AG09309 (cell line): ENCODE measurements at places on chromosomes 11 and 22.

DNA sequence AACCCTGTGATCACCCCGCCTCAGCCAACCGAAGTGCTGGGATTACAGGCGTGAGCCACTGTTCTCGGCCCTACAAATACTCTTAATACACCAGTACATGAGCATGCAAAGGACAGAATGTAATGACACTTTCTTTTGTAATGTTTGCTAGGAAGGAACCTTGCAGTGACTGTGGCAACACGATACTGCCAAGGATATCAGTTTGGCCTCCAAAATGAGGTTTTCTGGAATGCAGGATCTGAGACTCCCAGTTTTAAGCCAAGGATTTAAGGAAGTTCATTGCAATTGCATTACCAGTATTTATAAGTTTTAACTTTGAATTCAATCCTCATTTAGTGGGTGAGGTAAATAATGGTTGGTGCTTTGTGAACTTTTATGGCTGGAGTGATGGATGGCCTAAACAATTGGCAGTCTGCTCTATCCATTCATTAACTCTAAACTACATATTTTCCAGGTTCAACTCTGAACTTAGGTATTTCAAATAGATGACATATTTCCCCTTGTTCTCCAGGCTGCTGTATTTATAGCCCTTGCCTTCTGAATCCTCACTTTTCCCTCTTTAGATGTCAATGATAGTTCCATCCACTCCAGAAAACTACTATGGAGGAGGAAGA lies 330.3 kb downstream of the C11orf87 start:
- DNase-seq, result no peak

DNA sequence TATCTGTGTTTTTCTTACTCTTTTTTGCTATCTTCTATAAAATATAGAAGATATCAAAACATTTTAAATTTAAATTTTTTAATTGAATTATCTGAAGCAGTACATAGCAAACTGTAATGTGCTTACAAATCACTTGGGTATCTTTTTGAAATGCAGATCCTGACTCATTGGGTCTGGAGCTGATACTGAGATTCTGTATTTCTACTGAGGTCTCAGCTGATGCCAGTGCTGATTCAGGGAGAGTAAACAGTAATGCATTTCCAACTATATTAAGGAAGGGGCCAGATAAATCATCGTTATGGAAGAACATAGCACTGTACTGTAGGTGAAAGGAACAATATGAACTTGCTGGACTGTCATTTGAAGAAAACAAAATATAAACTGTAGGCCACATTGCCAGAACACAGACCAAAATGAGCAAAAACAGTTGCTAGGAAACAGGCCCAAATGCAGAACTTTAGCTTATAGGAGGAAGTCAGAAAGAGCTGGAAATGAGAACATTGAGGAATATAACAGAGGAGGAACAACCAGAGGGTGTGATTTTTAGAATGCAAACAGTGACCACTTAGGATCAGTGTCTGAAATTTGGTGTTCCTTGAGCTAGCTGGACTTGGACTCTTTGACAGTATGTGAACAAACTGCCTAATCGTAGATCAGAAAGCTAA lies 3.3 kb downstream of the ARL14EP start:
- DNase-seq, result no peak

DNA sequence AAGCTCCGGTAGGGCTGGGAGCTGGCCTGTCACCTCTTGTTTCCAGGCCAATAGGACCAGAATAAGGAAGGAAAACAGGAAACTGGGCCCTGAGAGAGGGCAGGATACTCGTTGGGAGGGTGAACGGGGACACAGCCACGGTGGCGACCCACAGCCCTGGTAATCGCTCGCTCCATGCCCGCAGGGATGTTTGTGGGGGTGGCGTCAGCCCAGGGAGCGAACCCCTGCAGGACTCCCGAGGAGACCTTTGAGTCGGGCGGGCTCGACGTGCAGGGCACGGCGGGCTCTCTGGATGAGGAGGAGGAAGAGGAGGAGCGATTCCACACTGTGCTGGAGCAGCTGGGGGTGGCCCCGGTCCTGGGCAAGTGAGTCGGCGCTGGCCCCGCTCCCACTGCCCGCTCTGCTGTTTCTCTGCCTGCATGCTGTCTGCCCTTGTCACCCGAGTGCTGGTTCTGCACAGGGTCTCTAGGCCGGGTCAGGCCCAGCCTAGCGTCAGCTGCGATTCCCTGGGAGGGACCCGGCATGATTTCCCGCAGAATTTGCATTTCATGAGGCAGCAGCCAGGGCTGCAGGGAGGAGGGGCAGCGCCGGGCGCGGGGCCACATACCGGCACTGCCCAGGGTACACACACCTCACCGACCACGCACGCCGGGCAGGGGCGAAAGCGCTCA lies 1.6 kb downstream of the CRACR2B start:
- DNase-seq, result no peak

- no peak for DNase-seq
Measured at GRCh38 chr11:74670171-74670570, 61.1 kb downstream of the CHRDL2 start.

GRCh38 chr11:2072551-2073261 lies 66.5 kb downstream of the IGF2 start:
- DNase-seq, result no peak

- no peak for DNase-seq
Measured at GRCh38 chr22:45640941-45641621, 30.6 kb upstream of the ATXN10 start.

DNA sequence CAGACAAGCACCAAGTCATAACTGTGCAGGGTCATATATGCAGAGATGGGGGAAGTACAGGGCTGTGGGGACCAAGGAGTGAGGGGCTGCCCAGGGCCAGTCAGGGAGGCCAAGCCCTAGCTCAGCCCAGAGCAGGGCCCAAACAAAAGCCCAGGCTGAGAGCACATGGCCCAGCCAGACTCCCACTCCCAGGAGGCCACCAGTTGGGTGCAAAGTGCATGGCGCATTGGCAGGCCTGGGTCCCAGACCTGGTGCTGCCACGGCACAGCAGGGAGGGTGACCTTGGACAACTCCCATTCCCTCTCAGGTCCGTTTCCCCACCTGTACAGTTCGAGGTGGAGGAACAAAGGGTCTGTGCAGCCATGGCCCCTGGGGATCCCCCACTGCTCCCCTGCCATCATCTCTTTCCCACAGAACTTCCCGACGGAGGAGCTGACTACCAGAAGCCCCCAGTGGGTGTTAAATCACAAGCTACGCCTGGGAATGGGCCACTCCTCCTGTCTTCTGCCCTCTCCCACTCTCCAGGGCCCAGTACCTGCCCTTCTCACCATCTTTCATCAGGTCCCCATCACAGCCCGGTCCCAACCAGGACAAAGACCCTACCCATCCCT lies 608 bp downstream of the NIPSNAP1 start:
- DNase-seq, result no peak

DNA sequence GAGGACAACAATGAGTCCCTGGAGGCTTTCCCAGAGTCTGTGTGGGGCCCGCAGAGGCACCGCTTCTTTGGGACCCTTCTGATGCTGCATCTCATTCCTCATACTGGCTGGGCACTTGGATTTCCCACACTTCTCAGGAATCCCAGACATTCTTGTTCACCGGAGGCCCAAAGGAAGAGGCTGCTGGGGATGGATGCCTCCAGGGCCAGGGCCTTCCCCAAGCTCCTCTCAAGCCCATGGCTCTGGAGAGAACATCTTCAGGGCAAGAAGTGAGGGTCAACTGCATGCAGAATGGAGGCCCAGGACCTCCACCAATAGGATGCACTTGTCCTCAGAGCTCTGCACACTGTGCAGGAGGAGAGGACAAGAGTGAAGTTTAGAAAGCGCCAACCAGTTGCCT lies 34.6 kb downstream of the DKK3 start:
- no peak for DNase-seq

- no peak for DNase-seq
Measured at GRCh38 chr22:31339148-31339832, 6.9 kb downstream of the PATZ1 start.

GRCh38 chr22:37971475-37972434 lies 12.6 kb downstream of the SOX10 start:
- no peak for DNase-seq

DNA sequence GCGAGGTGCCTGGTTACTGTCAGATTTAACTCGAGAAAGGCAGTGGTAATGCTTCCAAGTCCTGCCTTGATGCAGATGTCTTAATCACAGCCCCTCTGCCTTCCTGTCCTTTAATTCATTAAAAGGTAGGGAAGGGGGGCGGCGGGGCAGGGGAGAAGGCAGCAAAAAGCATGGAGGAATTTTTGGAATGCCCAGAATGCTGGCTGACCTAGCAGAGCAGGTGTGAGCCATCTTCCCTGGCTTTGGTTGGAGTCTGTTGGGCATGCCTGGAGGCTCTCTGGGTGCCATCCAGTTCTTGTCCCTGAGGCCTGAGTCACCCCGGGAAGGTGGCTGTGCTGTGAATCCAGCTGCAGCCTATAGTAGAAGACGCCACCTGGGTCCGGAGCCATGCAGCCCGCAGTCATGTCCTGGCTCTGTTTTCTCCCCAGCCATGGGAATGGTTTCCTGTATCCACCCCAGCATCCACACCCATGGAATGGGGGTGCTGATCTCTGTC lies 15.6 kb downstream of the KIAA1671 start:
- no peak for DNase-seq

DNA sequence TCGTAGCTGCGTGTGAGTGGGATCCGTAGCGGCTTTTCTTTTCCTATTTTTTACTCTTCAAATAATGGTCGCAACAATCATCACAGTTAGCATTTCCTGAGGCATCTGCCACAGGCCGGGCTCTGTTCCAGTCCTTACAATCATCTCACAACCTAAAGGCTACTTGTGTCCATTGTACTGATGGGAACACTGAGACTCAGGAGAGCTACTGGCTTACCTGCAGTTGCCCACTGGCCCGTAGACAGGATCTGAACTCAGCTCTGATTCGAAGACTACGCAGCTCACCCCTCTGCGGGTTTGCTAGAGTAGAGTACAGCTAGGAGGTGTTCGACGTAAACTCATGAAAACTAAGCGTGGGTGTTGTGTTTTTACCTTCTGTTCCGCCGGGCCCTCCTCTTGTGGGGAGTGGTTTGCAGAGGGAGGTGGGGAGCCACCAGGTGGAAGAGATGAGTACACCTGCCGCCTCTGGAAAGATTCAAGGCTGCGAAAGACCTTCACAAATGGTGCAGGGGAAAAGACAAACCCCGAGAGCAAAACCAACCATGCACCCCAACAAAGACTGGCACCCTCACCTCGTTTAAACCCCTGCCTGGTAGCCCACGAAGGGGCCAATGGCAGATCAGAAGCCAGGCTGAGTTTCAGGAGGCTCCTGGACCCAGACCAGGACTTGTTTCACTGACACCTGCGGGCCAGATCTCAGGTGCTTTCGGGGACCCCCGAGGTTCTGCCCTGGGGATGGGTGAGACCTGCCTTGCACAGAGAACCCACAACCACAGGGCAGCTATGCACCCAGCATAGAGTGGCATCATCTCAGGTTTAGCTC lies 18.3 kb upstream of the RFPL3 start:
- no peak for DNase-seq

- peak; percentile 95 for DNase-seq
Measured at GRCh38 chr11:43680521-43681400, at the start of gene HSD17B12. Gene HSD17B12 (plus strand): TSS chr11:43680738. CDS start chr11:43680828, 90 bp downstream.

DNA sequence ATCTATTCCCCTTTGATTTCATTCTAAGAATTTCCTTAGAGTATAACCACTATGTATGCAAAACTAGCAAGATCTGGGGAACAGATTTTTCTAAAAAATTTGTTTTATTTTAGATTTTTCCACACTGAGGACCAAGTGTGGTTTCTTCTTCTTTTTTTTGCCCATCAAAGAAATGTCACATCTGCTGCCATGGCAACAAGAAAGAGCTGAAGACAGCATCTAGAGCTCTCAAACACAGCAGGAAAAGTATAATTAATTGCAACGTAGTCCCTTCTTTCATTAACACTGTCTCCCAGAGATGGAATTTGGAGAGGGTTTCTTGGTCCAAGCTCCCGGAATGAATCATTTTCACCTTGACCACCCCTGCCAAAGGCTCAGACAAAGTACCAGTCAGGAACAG lies 256.7 kb upstream of the CCDC90B start:
- no peak for DNase-seq

- no peak for DNase-seq
Measured at GRCh38 chr22:44260216-44261035, 52.3 kb downstream of the SHISAL1 start.

- no peak for DNase-seq
Measured at GRCh38 chr11:22938691-22939090, 78.4 kb upstream of the CCDC179 start.

DNA sequence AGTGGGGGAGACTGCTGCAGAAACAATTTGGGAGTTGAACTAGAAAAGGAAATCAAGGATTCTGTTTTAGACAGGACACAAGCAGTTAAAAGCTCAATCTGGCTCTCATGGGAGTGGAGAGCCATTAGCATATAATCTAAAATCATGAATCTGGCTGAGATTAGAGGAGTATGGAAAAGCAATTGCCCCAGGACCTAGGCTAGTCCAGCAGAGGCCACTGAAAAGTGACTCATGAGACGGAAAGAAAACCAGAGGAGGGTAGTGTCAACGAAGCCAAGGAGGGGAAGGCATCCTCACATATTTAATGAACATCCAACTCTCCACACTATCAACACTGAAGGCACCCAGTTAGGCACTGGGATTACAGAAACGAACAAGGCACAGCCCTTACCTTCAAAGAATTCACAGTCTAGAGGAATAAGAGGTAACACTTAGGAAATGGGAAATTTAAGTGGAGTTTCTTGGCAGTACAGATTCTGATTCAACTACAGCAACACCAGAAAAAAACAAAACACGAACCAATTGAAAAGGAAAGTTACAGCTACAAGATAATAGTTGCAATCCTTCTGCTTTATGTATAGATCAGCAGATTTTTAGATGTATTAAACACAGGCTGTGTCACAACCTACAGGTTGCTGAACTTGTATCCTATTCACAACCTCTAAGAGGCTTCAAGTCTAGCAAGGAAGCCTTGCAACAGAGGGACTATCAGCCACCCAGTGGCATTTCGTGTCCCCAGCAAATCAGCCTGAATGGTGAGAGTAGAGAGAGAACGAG lies 43.7 kb upstream of the CHST1 start:
- no peak for DNase-seq

DNA sequence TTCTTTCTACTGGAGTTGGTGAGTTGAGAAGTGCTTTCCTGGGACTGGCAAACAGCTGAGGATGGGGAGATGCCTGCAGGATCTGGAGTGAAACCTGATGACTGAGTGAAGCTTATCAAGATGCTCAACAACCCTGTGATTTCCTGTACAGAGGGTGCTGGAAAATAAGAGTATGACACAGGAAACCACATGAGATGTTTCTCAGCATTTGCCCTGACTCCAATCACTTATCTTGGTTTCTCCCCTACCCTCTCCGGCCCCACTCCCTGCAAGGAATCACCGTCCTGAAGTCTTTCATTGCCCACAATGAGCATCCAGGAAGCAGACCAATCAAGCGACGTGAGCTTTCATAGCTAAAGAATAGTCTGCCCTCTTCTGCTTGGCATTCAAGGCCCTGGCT lies at the start of gene MRGPRX2:
TSS of gene MRGPRX2 (minus strand) at position 89 of the 400 bp plus-strand sequence. CDS start 4,315 bp downstream, outside the sequence.
- no peak for DNase-seq
